Hematopoietic multipotent progenitor cell treated with erythropoietin and hydrocortisone succinate and interleukin-3 and kit ligand, for 6 days (in vitro differentiated cells): ENCODE measurements at places on chromosomes 1 and 21.

- DNase-seq: no peak
Observed at GRCh38 chr1:85135392-85135798, 65.4 kb downstream of the SYDE2 start.

DNA sequence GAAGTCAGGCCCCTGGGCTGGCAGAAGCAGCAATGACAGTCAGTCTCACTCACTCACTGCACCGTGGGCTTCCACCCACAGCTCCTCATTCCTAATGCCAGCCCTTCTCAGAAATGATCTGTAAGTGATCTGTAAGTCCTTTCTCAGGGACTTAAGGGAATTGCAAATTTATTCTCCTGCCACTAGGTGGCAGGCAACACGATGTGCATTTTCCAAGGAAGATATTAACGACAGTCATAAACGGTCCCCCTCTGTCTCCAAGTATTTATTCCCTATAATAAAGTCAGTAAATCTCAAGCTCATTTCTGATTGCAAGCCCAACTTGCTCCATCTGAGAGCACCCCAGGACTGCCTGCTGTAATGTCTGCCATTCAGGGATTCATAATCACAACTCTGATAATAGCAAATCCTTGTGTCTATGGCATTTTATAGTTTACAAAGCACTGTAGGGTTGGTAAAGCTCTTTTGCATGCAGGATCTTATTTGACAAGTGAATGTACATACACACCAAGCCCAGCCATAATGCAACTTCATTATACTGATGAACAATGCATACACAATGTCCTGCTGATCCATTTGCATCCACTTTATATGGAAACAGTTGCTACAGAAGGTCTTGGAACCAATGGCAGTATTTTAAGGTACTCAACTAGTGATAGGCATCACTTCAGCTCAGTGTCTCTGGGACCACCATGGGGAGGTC lies 380.5 kb upstream of the CAMK1G start:
- peak; percentile 47 for DNase-seq

- no peak for DNase-seq
Observed at GRCh38 chr21:41064334-41064791, 103.6 kb upstream of the BACE2 start.

DNA sequence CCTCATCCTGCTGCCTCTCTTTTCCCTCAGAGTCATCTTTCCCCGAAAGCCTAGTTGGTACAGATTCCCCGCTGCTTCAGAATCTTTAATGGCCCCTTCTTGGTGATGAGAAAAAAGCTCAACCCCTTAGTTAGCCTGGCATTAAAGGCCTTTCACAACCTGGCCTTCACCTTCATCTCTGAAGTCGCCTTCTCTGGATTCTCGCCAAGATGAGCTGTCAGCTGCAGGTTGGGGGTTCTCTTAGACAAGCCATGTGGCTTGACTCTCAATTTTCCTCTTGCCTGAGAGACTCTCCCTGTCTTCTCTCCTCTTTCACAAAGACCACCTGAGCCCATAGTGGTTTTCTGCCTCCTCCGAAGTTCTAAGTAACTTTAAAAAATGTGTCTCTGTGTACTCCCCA lies 15.5 kb upstream of the DISC1 start:
- DNase-seq: no peak

DNA sequence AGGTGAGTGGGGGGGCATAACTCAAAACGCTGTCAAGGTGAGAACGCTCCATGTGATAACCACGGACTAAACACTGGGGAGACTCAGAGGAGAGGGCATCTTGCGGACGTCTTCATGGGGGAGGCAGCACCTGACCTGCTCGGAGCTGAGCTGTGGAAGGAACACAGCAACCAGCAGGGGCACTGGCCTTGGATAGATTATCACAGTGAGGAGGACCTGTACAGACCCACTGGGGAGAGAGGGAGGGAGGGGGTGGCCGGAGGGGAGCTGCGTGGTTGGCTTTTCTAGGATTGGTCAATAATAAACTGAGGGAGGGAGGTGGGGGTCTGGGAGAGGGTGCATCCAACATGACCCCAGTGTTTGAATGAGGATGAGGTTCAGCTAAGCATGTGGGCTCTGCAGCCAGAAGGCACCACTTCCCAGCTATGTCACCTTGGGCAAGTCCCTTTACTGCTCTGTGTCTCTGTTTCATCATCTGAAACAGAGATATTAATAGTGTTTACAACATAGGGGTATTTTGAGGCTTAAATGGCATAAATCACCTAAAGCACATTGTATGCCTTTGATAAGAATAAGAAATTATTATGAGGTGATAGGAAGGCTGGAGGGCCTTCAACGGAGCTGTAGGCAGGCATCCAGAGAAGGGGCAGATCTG lies 123.3 kb downstream of the GRIK3 start:
- no peak for DNase-seq

GRCh38 chr1:202106340-202107254 lies 16.1 kb upstream of the GPR37L1 start:
- peak; percentile 31 for DNase-seq

GRCh38 chr1:78070758-78071157 lies 25.0 kb downstream of the GIPC2 start:
- no peak for DNase-seq

DNA sequence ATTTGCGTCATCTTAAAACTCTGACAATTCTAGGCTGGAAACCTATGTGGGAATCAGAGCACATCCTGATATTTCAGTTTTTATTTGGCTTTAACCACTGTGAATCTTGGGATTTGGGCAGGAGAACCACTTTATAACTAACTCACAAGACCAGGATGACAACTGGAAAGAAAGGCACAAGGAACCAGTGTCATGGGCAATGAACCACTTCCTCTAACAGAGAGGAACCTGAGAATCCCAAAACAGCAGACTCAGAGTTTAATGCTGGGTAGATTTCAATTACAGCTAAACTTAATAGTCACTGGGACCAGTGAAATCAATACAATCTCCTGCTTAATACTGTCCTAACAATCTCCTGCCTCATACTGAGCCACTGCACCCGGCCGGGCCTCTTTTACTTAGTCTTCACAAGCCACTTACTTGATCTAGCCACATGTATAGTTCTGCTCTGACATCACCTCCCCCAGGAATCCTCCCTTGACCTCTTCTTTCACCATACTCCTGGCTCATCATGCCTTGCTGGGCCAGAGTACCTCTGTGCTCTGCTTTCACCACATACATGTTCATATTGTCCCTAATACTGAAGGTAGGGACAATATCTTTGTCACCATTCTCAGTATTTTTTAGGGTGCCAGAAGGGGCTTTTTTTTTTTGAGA lies 20.2 kb upstream of the SLFNL1 start:
- DNase-seq: no peak

DNA sequence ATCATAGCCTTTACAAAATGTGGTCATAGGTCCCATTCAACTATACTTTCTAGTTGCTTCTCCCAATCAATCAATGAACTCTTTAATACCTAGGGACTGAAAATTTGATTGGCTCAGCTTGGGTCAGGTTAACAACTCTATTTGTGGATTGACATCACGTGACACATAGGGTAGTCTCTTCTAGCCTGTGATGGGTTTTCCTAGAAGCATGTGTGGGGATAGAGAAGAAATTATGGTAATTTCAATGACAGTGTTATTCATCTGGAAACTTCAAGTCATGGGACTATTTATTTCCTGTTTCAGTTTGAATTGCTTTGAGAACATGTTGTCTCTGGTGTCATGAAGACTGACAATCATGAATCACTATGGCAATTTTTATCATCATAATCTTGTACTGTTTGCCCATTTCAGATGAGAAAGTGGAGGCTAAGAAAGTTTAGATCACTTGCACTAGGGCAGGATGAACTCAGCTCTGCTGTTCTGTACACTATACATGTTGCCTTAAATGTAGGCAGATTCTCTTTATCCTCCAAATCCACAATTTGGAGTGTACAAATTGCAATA lies 529.9 kb upstream of the BEND5 start:
- no peak for DNase-seq

- DNase-seq: no peak
Observed at GRCh38 chr1:242813490-242814091, 289.1 kb upstream of the PLD5 start.
